ENCODE measurements at places on chromosomes 12 and 14. TPM values are rescaled to one million over a fixed set of nuclear protein-coding genes. Genes with fewer than 3 reads are reported as not detected.

DNA sequence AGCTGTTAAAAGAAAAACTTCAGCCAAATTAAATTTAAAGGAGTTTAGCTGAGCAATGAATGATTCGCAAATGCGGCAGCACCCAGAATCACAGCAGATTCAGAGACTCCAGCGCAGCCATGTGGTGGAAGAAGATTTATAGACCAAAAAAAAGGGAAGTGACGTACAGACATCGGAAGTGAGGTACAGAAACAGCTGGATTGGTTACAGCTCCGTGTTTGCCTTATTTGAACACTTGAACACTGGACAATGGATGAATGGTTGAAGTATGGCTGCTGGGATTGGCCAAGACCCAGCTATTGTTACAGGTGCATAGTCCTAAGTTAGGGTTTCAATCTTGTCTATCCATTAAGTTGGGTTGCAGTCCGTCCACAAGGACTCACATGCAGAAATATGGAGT is 42.6 kb downstream of the GALNT8 start:
- no peak for DNase-seq

GRCh38 chr12:101298426-101298825 is 18.5 kb downstream of the UTP20 start:
- no peak for DNase-seq

Gene PDZRN4
- not detected for polyA plus RNA-seq

DNA sequence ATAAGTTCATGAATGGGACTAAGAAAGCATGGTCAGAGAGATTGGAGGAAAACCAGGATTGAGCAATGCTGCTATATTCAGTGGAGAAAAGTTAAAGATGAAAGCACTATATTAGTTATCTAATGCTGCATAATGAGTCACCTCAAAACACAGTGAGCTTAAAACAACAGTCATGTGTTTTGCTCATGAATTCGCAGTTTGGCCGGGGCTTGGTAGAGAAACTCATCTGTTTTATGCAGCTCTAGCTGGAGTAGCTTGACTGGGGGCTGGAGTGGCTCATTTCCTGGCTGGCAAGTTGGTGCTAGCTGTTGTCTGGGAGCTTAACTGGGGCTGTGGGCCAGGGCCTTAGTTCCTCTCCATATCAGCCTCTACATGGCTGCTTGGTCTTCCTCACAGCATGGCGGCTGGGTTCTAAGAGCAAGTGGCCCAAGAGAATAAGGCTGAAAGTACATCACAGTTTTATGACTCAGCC is 90.1 kb downstream of the ADCK1 start:
- DNase-seq, result no peak

DNA sequence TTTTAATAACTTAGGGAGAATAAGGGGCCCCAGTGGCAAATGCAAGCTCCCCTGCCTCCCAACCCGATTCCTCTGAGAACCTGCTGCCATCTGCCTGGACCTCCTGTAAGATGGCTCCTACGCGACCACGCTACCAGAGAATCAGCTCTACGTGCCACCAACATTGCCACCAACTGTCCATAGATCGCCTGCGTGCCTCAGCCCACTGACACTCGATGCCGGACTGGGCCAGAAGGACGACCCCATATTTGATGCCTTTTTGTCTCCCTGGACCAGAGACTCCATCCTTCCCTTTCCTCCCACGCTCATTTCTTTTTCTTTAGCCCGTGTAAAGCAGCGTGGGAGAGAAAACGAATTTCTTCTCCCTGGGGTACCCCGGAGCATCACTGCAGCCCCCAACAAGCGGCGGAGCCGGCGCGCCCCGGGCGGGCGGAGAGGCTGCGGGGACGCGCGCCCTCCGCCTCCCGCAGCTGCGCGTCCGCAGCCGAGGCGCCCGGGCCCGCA is 565 bp upstream of the KLHL42 start:
- no peak for DNase-seq

DNA sequence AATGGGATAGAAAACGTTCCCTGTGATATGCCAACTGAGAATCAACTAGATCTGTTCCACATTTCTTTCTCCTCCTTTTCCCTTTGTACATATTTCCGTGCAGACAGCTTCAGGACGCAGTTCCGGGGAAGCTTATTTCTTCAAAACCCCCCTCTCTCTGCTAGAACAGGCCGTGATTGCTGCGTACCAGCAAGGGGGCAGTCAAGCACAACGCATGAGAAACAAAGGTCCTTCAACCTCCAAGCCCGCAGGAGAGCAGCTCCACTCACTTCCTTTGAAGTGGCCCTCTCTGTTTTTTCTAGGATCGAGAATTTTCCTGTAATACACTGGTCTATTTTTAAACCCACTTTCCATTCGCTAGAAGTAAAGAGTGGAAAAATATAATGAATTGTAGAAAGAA is 80.8 kb downstream of the ZNF664 start:
- no peak for DNase-seq

Gene GARIN6
- polyA plus RNA-seq, result not detected

Gene EMP1
- 0.15 TPM for polyA plus RNA-seq

Gene LPCAT3
- 32.8 TPM for polyA plus RNA-seq

- DNase-seq, result no peak
These were observed 85.9 kb upstream of the ANO2 start for GRCh38 chr12:6031001-6031400.

GRCh38 chr12:3016191-3016590 is 57.0 kb downstream of the TEAD4 start:
- no peak for DNase-seq

- no peak for DNase-seq
These were observed 408.2 kb downstream of the AEBP2 start for GRCh38 chr12:19847294-19848059.

- no peak for DNase-seq
These were observed 17.0 kb downstream of the NEK9 start for GRCh38 chr14:75109877-75110276.

Gene CCDC92
- 16.9 TPM for polyA plus RNA-seq

- DNase-seq, result peak; percentile 24
These were observed 43.6 kb upstream of the APPL2 start for GRCh38 chr12:105279460-105280056.

DNA sequence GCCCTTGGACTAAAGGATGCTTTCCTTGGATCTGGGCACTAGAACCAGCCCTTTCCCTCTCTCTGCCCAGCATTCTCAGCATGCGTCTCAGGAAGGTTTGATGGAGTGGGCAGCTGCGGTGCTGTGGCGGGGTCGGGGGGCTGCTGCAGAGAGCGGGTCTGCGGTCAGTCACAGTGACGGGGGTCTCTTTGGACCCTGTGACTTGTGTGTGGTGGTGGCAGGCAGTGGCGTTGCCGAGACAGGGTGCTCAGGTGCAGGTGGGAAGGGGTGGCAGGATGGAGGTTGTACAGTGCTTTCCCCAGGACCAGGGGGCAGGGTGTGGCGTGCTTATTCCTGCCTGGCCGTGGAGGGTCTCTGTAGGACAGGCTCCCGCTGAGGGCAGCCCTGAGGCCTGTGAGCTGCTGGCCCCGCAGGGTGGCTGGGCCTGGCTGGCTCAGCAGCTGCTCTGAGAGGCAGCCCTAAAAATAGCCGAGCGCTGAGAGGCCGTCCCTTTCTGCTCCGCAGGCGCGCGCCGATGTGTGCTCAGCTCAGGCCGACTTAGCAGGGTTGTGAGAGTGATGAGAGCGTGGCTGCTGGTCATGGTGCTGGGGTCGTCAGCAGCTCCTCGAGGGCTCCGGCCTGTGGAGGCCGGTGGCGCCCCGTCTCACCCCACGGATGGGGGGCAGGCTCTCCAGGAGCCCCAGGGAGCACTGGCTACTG is 9.7 kb downstream of the PACS2 start:
- DNase-seq, result no peak

DNA sequence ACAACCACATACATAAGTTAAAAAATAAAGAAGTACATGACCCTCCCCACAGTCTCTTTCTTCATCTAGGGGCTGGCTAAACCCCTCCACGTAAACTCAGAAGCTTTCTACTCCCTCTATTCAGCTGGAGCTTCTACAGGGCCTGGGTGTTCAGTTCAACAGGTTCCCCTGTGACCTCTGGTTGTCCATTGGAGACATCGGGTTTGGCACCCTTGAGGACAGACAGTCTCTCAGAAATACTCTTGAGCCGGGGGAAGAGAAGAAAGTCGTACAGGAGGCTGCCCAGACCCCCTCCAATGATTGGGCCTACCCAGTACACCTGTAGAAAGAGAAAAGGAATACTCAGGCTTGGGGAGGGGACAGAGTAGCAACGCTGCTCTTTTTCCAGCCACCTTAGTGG is 1.9 kb upstream of the TIMELESS start:
- no peak for DNase-seq

- DNase-seq, result no peak
These were observed 32.0 kb upstream of the FAM181A start for GRCh38 chr14:93895023-93895604.

- no peak for DNase-seq
These were observed 203.6 kb downstream of the NUAK1 start for GRCh38 chr12:105935106-105935505.

DNA sequence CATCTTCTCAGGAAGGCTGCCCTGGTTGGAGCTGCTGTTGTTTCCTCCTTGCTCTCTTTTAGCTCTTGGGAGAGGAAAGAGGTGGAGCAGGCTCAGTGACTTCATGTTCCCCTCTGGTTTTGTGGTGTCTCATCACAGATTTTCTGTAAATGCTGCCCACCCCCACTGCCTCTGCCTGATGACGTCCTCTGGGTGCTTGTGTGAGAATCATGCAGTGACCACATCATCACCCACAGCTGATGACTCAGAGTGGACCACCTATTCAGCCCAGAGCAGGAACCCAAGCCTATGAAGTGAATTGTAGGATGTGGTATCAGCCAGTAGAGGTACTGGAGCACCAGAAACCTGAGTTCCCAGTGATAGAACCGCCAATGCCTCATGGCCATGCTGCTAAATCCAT is at the start of gene GZMB:
GZMB (minus strand) TSS at position 33 of the 400 bp plus-strand sequence; CDS start at position 3, 30 bp downstream.
- no peak for DNase-seq

Gene LYSET
- 34.2 TPM for polyA plus RNA-seq

Gene PTGR2
- 0.98 TPM for polyA plus RNA-seq

Gene CCDC63
- not detected for polyA plus RNA-seq

DNA sequence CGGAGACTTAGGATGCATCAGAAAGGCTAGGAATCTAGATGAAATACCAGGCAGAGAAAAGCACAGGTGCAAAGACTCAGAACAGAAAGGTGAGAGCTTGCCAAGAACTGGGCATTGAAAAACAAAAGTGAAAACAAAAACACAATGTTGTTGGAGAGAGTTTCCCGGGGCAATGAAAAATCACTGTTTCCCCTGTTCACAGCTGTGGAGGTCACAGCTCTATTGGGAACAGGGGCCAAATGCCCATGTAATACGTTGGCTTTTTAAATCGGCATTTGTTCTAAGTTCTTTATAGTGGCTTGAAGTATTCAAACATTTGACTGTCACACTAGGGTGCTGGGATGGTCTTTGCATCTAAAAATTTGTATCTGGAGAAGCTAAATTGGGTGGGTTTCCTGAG is 108.3 kb downstream of the SLC15A4 start:
- DNase-seq, result no peak

Gene RIMBP2
- polyA plus RNA-seq, result not detected

Gene BIN2
- 236 TPM for polyA plus RNA-seq

DNA sequence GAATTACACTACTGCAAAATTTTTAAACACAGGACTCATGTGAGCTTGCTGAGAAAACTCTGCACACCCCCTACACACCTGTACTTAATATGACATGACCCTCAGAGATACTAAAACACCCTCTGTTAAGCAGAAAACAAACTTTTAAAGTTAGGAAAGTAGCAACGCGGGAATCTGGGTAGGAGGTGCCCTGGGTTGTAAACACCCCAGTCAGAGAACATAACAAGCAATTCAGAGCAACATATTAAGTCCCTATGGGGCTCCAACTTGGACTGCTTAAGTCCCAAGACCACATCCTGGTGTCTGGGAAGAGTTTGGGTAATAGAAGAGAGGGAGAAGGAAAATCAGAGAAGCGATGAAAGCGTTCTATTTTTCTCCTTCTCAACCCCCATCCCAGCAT is 1.2 kb downstream of the ATF7 start:
- DNase-seq, result no peak

Gene CRIP2
- 22.1 TPM for polyA plus RNA-seq

GRCh38 chr12:3605692-3606091 is 114.7 kb downstream of the PRMT8 start:
- no peak for DNase-seq

Gene HOXC12
- not detected for polyA plus RNA-seq

GRCh38 chr12:42402821-42403411 is 76.9 kb downstream of the PPHLN1 start:
- no peak for DNase-seq

DNA sequence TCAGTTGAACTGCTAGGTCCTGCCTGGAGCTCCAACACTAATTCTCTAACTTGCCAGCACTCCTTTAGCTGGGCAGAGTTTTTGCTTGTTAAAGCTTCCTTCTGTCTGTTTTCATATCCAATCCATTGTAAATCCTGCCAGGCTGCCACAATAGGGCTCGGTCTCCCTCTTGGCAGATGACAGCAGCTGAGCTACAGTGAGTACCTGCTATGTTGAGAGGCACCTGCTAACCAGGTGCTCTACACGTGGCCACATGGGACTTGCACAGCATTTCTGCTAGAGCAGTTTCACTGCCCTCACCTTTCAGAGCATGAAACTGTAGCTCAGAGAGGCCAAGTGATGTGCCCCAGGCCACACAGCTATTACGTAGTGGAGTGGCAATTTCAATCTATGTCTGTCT is 106.6 kb upstream of the NOS1 start:
- no peak for DNase-seq

GRCh38 chr12:79294590-79294989 is 396.2 kb downstream of the PAWR start:
- DNase-seq, result no peak

DNA sequence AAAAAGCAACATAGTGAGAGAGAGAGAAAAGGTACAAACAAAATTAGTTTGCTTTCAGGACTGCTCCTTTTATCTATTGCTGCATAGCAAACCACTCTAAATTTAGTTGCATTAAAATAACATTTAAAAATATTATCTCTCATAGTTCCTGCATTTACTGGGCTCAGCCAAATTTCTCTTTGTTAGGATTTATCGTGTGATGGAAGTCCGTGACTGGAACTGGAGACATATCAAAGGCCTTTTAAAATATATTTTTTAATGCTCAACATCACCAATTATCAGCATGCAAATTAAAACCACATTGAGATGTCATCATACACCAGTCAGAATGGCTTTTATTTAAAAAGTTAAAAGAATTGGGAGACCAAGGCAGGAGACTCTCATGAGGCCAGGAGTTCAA is 107.6 kb upstream of the SYT1 start:
- DNase-seq, result no peak

Measured in CD4-positive, CD25-positive, alpha-beta regulatory T cell (primary cell).